Forelimb muscle (tissue), 1 donor: ENCODE measurements at places on chromosomes 12 and 14. TPM values are rescaled to one million over a fixed set of nuclear protein-coding genes. Genes with fewer than 3 reads are reported as not detected.
A peak's percentile ranks its signal among the peaks of the same experiment; 100 is the strongest.

The AJUBA gene
- polyA plus RNA-seq = 44.8 TPM

GRCh38 chr14:94544726-94545125, 16.5 kb upstream of the SERPINA4 start:
- no peak for DNase-seq

- DNase-seq = no peak
Observed at GRCh38 chr14:81285245-81285644, 64.5 kb upstream of the GTF2A1 start.

The FOXG1 gene
- 0.05 TPM for polyA plus RNA-seq

The EPS8 gene
- polyA plus RNA-seq = 31.5 TPM

DNA sequence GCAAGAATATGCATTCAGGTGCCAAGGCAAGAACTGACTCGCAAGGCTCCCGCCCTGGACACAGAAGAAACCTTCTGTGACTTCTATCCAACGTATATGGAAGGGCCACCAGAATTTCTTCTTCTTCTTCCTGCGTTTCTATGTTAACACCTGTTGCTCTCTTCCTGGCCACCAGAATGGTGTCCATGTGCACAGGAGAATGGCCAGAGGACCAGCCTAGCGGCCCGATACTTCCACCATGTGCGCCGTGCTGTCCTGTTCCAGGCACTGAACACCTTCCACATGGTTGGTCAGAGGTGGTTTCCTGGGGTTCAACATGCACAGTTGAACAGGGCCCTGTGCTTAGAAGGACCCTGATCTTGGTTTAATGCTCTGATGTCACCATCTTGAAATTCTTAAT, 455.8 kb downstream of the BCL11B start:
- no peak for DNase-seq

GRCh38 chr14:93115821-93116675, at the start of gene ITPK1:
TSS of gene ITPK1 (minus strand) at chr14:93115925. CDS start at chr14:93115163, 762 bp downstream.
- DNase-seq = no peak

GRCh38 chr14:25132732-25133422, 82.9 kb upstream of the STXBP6 start:
- DNase-seq = peak; percentile 45

GRCh38 chr14:99069946-99070345, 202.1 kb downstream of the BCL11B start:
- DNase-seq = no peak

The GPR65 gene
- polyA plus RNA-seq = 0.39 TPM

DNA sequence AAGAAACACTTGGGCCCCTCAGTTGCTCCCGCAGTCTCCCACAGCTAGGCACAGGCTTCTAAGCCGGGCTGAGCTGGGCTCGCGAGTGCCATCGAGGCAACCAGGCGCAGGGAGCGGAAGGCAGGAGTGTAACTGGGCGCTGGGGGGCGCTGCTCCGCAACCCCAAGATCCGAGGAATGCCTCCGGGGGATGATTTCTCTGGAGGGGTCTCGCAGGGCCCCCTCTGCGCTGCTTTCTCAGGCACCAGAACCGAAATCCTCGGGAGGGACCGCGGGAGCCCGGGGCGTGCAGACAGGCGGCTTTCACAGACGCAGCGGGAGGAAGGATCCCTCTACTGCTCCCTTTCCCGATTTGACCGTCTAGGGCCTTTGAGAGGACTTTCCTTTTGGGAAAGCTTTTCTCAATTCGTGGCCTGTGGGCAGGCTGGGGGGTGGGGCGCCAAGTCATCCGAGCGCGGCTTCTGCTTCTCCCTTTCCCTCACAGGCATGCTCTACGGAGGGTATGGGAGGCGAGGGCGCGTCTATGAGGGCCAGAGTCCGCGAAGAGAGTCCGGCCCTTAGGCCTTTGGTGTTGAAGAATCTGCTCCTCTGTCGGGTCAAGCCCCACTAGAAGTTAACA, 4.3 kb upstream of the NKX2-1 start:
- DNase-seq = no peak

The MANSC4 gene
- 0.32 TPM for polyA plus RNA-seq

The XPOT gene
- polyA plus RNA-seq = 34.4 TPM

The TMED10 gene
- 114 TPM for polyA plus RNA-seq

- no peak for DNase-seq
Observed at GRCh38 chr14:21106176-21106497, 5.3 kb downstream of the TMEM253 start.

- peak; percentile 39 for DNase-seq
Observed at GRCh38 chr12:27709932-27710591, 570 bp upstream of the MRPS35 start.

DNA sequence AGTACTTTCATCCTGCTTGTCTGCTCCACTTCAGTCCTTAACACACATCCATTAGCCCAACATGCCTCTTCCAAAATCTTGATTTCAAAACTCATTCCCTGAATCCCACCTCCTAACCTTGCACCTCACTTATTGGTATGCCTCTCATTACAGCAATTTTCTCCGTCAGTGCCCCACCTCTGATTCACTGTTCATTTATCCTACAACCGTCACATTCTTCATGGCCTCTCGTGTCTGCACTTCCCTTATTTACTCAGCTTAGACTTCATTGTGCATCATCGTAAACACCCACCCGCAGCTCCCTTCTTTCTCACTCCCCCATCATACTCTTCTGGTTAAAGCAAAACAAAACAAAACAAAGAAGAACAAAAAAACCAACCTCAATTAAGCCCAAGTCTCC, 160.6 kb upstream of the HMGA2 start:
- no peak for DNase-seq

DNA sequence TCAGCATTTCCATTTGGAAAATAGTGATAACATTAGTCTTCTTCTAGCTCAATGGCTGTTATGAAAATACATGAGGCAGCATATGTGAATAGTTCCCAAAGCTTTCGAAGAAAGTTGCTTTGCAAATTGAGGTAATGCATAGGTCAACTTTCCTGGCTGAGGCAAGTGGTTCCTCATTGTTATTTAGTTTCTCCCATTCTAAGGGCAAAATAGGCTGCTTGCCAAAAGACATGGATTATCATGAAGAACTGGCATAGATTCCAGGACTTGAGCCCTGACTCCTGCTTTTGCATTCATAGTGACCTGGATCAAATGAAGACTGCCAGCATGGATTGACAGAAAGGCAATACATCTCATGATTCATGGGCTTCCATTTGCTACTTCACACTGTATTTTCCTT, 35.7 kb downstream of the LRFN5 start:
- no peak for DNase-seq

GRCh38 chr14:88551094-88551870, 3.5 kb downstream of the PTPN21 start:
- DNase-seq = no peak

DNA sequence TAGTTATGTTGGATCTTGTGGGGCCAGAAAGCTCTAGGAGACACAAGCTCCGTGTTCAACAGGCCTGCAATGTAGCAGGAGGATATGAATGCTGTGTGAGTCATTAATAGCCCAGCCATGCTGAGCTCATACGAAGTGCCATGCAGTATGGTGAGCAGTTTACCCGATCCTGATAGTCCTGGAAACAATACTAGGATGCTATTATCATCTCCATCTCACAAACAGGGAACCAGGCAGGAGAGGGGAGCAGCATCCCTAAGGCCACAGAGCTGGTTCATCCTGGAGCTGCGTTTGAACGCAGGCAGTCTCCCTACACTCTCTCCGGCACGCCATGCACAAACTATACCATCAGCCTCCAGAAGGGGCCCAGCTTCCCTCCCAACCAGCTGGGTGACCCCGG, 20.5 kb downstream of the TTC7B start:
- no peak for DNase-seq

- DNase-seq = no peak
Observed at GRCh38 chr12:125191361-125192087, 126.3 kb downstream of the AACS start.

DNA sequence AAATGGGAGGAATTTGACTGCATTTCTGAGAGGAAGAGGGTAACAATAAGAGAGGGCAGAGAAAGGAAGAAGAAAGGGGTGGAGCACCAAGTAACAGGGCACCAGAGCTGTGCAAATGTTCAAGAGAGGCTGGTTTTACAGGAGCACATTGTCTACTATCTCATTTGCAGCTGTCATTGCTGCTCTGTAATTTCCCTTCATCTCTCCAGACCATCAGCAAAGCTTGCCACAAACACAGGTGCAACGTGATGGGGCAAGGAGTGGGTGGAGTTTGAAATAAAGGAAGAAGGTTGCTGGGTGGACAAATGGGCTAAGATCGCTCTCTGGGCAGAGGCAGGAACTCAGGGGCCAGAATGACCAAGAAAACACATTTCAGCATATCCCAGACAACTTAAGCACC, 47.9 kb upstream of the PLEKHG6 start:
- DNase-seq = no peak

DNA sequence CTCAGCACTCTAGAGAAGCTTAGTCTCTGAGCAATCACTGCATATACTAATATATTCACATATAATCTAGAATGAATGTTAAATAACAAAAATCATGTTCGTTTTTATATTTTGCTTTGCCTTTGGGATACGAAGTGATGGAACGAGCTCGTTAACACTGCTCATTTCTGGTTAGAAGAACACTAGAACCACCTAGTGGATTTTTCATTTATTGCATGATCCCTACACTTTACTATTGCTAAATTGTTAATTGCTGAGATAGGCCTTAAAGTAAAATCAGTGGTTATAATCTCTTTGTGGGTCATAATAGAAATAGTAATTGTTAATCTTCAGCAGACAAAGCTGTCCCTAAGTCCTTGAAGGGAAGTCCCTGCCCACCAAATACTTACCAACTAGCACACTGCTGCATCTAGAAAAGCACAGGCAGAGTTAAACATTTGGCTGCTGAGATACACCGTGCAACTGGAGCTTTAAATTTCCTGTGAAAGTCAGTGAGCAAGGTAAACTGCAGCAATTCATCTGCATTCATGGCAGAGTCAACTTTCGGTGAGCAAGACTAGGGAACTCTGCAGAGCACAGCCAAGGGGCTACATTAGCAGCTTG, 353.7 kb downstream of the APAF1 start:
- DNase-seq = peak; percentile 24

The CEBPE gene
- polyA plus RNA-seq = 0.11 TPM

The WNT1 gene
- not detected for polyA plus RNA-seq

GRCh38 chr12:65631621-65632111, 192.6 kb upstream of the HMGA2 start:
- no peak for DNase-seq

DNA sequence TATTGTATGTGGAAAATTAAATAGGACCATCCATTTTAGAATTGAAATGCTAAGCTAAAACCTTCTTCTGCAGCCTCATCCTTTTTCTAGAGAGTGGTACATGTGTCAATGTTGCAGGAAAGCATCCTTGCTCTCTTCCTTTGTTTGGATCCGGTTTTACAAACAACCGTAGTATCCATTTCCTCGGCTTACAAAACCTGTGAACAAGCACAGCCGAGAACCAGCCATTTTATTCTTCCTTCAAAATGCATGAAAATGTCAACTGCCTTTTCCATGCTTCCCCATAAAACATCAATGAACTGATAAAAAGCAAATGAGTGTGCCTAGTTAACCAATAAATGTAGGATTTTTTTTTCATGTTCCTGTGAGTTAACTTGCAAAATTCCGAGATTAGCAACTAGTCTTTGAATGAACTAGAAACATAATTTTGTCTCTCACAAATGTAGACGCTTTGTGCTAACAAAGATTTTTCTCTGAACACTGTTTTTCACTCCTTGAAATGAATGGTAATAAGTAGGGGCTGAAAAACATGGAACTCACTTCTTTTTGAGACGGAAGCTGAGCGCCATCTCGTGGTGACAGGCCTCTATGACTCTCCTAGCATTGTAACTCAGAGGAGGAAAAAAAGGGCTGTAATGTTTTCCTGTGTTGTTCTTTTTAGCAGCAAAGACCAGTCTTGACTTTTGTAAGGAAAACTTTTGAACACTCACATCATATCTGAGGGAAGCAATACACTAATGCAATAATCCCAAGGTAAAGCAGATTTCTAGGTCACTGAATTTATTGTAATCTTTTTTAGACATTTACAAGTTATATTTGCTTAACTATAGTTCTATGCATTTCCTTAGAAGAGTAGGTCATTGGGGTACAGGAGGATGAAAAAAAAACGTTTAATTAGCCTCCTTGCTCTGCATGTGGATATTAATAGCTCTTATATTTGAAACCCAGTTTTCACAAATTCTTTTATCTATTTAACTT, 157.4 kb upstream of the FOXG1 start:
- peak; percentile 43 for DNase-seq

GRCh38 chr14:34983786-34984185, 994 bp downstream of the SRP54 start:
- no peak for DNase-seq

DNA sequence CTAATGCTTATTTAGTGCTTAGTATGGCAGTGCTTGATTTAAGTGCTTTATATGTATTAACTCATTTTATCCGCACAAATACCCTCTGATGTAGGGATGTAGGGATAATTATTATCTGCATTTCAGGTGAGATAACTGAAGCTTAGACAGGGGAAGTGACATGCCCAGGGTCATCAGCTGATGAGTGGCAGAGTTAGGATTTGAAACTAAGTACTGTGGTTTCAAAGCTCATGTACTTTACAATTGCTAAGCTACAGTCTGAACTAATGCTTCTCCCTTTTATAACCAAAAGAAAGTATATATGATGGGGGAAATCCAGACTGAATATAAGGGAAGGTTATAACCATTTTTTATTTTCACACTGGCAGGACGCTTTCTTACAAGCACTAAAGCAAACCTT, 229.6 kb upstream of the NAV3 start:
- no peak for DNase-seq

- no peak for DNase-seq
Observed at GRCh38 chr14:65373016-65373670, 39.4 kb upstream of the FUT8 start.
